Activated naive CD4-positive, alpha-beta T cell treated with anti-CD3 and anti-CD28 coated beads, Interleukin-2, amount 10 ng/mL, durations not matched to agents 7 days and 5 days (primary cell): ENCODE measurements at places on chromosomes 3 and 15.
A peak's percentile ranks its signal among the peaks of the same experiment; 100 is the strongest.

- no peak for DNase-seq
- H3K27me3 ChIP-seq, result no peaks in the 10 kb centered on the region
- H3K27ac ChIP-seq, result no peak overlapping the region
- H3K36me3 ChIP-seq, result no peaks in the 10 kb centered on the region
These were observed 259.9 kb upstream of the TMC3 start for GRCh38 chr15:81633889-81634288.

DNA sequence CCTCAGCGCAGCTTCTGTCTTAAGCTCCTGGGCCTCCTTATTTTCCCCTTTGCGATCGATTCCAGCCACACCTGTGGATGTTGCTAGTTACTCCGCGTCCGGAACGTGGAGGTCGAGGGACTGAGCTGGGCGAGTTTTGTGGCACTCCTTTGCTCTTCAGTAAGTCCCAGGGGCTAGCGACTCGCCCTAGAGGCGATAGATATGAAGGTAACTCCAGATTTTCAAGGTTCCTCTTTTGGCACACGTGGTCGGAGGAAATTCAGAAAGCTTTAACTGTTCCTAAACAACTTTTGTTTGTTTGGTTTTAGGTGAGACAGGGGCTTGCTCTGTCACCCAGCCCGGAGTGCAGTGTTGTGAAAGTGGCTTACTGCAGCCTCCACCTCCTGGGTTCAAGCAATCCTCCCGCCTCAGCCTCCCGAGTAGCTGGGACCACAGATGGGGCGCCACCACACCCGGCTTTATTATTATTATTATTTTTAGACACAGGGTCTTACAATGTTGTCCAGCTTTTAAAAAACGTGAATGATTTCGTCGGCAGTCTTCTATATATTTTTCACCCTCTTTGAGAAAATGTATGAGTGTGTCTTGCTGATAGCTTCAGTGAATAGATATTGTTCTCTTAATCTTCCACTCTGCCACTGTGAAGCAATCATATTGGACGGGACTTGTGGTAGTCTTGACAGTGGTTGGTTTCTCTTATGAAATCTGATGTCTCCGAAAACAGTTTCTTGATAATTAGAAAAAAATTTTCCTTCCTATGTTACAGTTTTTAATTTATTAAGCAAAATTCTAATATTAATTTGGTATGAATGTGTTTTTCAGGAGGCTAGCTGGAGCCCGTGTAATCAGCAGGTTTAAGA, 785 bp downstream of the MFSD1 start:
- peak overlapping the region; percentile 84 for H3K4me3 ChIP-seq
- peaks cover 13% of the 10 kb centered on the region for H3K36me3 ChIP-seq
- H3K27me3 ChIP-seq, result peaks cover 20% of the 10 kb centered on the region
- no peak for DNase-seq

DNA sequence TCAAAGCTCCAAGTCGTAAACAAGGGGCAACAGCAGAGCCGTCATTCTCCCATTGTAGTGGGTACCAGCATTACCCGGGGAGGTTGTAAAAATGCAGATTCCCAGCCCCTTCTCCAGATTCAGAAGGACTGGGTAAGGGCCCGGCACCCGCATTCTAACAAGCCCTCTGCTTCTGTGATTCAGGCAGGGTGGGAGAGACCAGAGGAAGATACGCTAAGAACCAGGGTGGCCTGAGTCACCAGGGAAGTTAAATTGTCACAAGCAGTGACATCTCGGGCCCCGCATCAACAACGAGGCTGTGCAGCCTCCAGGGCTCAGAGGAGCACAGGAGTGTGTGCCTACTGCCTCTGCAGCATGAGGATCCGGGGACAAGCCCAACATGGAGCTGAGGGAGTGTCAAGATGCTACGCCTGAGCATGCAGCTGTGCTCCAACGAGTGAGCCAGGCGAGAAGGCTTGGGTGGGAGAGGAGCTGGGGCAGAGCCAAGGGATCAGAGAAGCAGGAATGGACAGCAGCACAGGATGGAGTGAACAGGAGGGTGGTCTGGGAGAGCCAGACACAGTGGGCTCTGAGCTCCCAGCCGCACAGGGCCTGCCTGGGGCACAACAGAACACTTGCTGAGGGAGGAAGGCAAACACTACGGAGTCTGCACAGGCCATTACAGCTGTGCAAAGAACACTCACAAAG, 68.5 kb downstream of the CPN2 start:
- peak; percentile 4 for DNase-seq
- H3K36me3 ChIP-seq, result no peaks in the 10 kb centered on the region
- H3K27me3 ChIP-seq, result peaks cover 65% of the 10 kb centered on the region
- H3K4me1 ChIP-seq, result no peaks in the 10 kb centered on the region

- no peak for DNase-seq
- H3K4me1 ChIP-seq, result no peaks in the 10 kb centered on the region
- no peaks in the 10 kb centered on the region for H3K36me3 ChIP-seq
- H3K27ac ChIP-seq, result no peak overlapping the region
These were observed 119.5 kb downstream of the MYLK start for GRCh38 chr3:123764647-123765046.

- peaks cover 12% of the 10 kb centered on the region for H3K4me1 ChIP-seq
- DNase-seq, result peak; percentile 68
- H3K4me3 ChIP-seq, result no peak overlapping the region
- H3K27ac ChIP-seq, result no peak overlapping the region
These were observed 13.2 kb upstream of the PIK3R4 start for GRCh38 chr3:130759692-130760338.

GRCh38 chr3:54900838-54901591, 26.8 kb downstream of the LRTM1 start:
- H3K36me3 ChIP-seq, result no peaks in the 10 kb centered on the region
- H3K27me3 ChIP-seq, result no peaks in the 10 kb centered on the region
- no peak for DNase-seq
- no peak overlapping the region for H3K27ac ChIP-seq
- H3K4me1 ChIP-seq, result no peaks in the 10 kb centered on the region

- no peak overlapping the region for H3K4me3 ChIP-seq
- H3K27me3 ChIP-seq, result peaks cover 19% of the 10 kb centered on the region
- H3K36me3 ChIP-seq, result no peaks in the 10 kb centered on the region
- no peak for DNase-seq
- H3K4me1 ChIP-seq, result no peaks in the 10 kb centered on the region
- no peak overlapping the region for H3K27ac ChIP-seq
These were observed 78.8 kb upstream of the PCSK6 start for GRCh38 chr15:101568309-101568708.

GRCh38 chr3:171745577-171746319, 64.5 kb downstream of the PLD1 start:
- H3K27ac ChIP-seq, result no peak overlapping the region
- no peak for DNase-seq
- no peaks in the 10 kb centered on the region for H3K4me1 ChIP-seq
- no peak overlapping the region for H3K4me3 ChIP-seq
- H3K27me3 ChIP-seq, result peaks cover 15% of the 10 kb centered on the region

DNA sequence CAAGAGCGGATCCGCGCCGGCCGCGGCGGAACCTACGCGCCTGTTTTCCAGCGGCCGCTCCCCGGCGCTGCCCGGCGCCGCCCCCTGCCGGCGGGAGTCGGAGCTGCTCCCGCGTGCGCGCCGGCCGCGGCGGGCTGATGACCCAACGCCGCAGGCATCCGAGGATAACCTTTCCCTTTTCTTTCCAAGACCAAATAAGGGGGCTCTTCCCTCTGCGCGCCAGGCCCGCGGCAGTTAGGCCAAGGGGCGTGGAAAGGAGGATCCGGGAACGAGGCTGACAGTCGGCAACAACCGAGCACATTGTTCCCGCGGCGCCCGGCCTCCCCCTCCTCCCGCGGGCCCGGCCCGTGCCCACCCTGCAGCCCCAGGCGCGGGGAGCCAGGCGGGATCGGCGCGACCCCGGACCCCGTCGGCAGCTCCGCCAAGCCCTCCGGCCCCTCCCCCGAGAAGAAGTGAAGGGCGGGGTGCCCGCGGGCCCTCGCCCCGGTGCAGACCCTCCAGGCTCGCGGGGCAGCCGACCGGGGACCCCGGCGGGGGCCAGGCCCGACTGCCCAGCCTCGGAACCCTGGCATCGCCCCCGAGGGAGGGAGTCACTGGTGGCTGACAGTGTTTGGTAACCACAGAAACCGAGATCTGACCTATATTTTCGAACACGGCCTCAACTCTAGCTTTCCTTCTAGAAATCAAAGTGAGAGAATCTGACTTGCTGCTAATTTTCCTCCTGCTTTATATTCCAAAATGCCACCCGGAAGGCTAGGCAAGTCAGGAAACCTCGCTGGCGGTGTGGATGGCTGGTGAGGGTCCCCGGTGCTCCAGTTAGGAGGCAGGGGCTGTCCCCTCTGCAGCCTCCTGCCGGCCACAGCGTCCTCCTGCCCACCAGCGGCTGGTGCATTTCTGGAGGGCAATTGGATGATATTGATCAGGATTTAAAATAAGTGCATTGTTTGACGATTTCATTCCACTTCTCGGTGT, 45.6 kb upstream of the SYNM start:
- DNase-seq, result peak; percentile 53
- peak overlapping the region; percentile 62 for H3K4me3 ChIP-seq
- H3K27ac ChIP-seq, result no peak overlapping the region
- H3K36me3 ChIP-seq, result no peaks in the 10 kb centered on the region

DNA sequence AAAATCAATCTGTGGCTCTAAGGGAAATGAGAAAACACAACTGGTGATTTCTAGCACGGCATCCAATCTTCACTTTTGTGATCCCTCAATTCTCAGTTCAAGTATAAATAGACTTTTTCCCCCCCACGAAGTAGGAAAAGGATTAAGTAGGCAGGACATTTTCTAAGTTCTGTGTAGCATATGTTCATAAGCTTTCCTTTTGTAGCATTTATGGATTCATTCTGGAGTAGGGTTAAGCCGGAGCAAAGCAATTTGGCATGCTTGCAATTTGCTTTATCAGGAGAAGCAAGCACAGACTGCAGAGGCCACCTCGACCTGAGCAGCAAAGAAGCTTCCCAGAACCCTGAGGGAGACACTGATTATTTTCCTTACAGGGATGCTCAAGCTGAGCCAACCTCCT, 66.3 kb downstream of the FHIT start:
- H3K4me1 ChIP-seq, result no peaks in the 10 kb centered on the region
- H3K27ac ChIP-seq, result no peak overlapping the region
- no peaks in the 10 kb centered on the region for H3K36me3 ChIP-seq

DNA sequence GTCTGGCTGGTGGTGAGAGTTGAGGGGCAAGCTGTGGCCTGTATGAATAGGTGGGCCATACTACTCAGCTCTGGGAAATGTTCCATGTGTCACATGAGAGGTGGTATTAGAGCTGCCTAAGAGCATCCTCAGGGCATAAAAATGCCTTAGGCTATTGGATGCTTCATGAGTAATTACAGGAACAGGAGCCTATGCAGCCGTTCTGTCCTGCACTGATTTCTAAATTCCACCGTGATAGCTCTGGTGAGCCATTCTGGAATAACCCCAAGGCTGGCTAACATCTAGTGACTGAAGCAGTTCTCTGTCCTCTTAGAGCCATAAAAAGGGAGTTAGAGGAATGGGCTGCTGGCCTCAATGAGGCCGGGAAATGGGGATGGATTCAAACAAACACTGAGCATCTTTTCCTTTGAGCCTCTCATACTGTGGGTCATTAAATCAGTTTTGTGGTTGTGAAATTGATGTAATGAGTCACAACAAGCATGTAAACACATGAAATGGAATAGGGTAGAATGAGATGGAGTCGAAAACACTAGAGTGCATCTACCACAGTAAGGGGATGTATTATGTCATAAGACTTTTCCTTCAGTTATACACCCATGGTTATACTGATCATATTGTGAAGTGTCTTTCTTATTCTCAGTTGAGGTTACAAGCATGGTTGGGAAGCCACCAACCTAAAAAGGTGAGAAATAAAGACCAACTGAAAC, 41.0 kb downstream of the DGKG start:
- no peak overlapping the region for H3K27ac ChIP-seq
- no peaks in the 10 kb centered on the region for H3K36me3 ChIP-seq
- peaks cover 6% of the 10 kb centered on the region for H3K27me3 ChIP-seq
